ENCODE measurements at places on chromosomes 7 and 10. TPM values are rescaled to one million over a fixed set of nuclear protein-coding genes. Genes with fewer than 3 reads are reported as not detected.

GRCh38 chr7:44112231-44112996 is 8.3 kb downstream of the AEBP1 start:
- no peaks in the 10 kb centered on the region for H3K27me3 ChIP-seq
- no peak overlapping the region for H3K4me3 ChIP-seq
- no peaks in the 10 kb centered on the region for H3K4me1 ChIP-seq

- no peak overlapping the region for H3K4me3 ChIP-seq
- no peak overlapping the region for H3K27ac ChIP-seq
- H3K27me3 ChIP-seq, result no peaks in the 10 kb centered on the region
- no peaks in the 10 kb centered on the region for H3K4me1 ChIP-seq
- no peaks in the 10 kb centered on the region for H3K36me3 ChIP-seq
- DNase-seq, result no peak
These were observed 96.9 kb upstream of the CCDC71L start for GRCh38 chr7:106757846-106758245.

DNA sequence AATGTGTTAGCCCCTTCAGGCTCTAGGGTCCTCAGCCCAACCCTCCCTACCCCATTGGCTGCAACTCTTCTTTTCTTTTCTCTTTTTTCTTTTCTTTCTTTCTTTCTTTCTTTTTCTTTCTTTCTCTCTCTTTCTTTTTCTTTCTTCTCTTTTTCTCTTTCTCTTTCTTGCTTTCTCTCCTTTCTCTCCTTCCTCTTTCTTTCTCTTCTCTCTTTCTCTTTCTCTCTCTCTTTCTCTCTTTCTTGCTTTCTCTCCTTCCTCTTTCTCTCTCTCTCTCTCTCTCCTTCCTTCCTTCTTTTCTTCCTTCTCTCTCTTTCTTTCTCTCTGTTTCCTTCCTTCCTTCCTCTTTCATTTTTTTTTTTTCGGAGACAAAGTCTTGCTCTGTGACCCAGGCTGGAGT is 458.9 kb downstream of the TYW1 start:
- no peak overlapping the region for H3K4me3 ChIP-seq
- H3K36me3 ChIP-seq, result no peaks in the 10 kb centered on the region
- no peaks in the 10 kb centered on the region for H3K4me1 ChIP-seq
- no peak overlapping the region for H3K27ac ChIP-seq
- no peaks in the 10 kb centered on the region for H3K27me3 ChIP-seq
- DNase-seq, result no peak

GRCh38 chr10:51097546-51097945 is 23.3 kb downstream of the PRKG1 start:
- H3K36me3 ChIP-seq, result no peaks in the 10 kb centered on the region
- H3K4me3 ChIP-seq, result no peak overlapping the region
- no peaks in the 10 kb centered on the region for H3K27me3 ChIP-seq
- peak overlapping the region; percentile 43 for H3K27ac ChIP-seq

DNA sequence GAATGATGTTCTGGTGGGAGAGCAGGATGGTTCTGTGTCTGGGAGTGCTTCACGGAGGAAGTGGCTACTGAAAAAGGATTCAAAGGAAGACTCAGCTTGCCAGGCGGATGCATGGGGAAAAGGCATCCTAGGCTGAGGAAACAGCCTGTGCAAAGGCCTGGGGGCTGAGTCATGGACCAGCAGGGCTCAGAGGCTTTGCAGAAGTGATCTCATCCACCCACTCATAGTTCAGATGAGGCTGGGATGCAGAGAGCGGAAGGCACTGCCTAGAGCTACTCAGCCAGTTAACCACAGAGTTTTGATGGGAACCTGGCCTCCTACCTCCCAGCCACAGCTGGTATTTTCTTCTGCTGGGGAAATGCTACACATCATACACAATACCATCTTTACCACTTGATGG is 15.8 kb upstream of the ADAMTS14 start:
- no peaks in the 10 kb centered on the region for H3K4me1 ChIP-seq
- no peaks in the 10 kb centered on the region for H3K27me3 ChIP-seq
- H3K36me3 ChIP-seq, result no peaks in the 10 kb centered on the region
- no peak overlapping the region for H3K27ac ChIP-seq
- DNase-seq, result peak; percentile 71

- no peaks in the 10 kb centered on the region for H3K4me1 ChIP-seq
- no peak overlapping the region for H3K4me3 ChIP-seq
- no peak for DNase-seq
- no peaks in the 10 kb centered on the region for H3K36me3 ChIP-seq
These were observed 225.8 kb upstream of the PHYHIPL start for GRCh38 chr10:58950618-58951017.

GRCh38 chr10:1128649-1129048 is 72.5 kb downstream of the WDR37 start:
- H3K4me3 ChIP-seq, result no peak overlapping the region
- H3K27me3 ChIP-seq, result no peaks in the 10 kb centered on the region
- no peak overlapping the region for H3K27ac ChIP-seq
- DNase-seq, result no peak
- H3K36me3 ChIP-seq, result no peaks in the 10 kb centered on the region
- no peaks in the 10 kb centered on the region for H3K4me1 ChIP-seq

The KAZALD1 gene
- total RNA-seq, result 17.6 TPM

The DEPP1 gene
- 254 TPM for total RNA-seq

The TMEM139 gene
- total RNA-seq, result 0.32 TPM

DNA sequence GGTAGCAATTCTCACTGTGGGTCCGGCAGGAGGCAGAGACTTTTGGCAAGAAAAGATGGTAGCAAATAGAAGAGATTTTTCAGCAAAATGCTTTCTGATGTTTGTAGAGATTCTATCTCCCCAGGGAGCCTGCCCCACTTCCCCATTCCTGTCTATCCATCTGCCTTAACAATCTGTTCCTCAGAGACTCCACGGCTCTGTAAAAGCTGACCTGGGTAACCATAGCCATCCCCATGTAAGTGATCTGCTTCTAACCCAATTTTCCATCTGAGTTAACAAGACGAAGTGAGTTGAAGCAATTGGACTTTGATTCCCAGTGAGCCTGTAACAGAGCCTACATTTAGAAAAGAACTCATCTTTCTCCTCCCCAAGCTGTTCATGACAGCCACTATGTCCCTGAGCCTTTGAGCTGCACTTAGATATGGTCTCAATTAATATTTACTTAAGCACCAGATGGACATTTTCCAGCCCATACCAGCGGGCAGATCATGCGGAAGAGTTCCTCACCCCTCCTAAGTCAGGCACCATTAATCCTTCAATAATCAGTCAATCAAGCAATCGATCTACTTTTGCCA is 896.1 kb downstream of the CCSER2 start:
- H3K4me1 ChIP-seq, result no peaks in the 10 kb centered on the region
- DNase-seq, result no peak
- H3K4me3 ChIP-seq, result no peak overlapping the region
- H3K27me3 ChIP-seq, result peaks cover 2% of the 10 kb centered on the region

The MALSU1 gene
- 43.4 TPM for total RNA-seq

The ST8SIA6 gene
- 2.4 TPM for total RNA-seq

DNA sequence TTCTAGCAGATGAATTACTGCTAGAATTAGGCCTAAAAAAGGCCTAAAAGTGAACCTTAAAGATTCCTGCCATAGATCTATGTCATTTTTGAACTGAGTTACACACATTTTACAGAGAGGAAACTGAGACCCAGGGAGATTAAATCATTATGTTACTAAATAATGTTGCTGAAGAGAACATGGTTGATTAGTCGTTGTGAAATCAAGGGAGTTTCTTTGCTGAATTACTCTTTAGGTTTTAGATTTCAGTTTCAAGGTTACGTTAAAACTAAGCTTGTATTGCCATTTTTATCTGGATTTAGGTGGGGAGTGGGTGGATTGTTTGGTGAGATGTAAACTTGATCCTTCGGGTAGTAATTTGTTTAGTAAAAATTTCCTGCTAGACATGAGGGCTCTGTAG is 21.3 kb downstream of the CDK14 start:
- H3K4me1 ChIP-seq, result no peaks in the 10 kb centered on the region
- H3K27ac ChIP-seq, result no peak overlapping the region
- no peak for DNase-seq
- H3K36me3 ChIP-seq, result no peaks in the 10 kb centered on the region
- no peak overlapping the region for H3K4me3 ChIP-seq
- H3K27me3 ChIP-seq, result no peaks in the 10 kb centered on the region

The STRA8 gene
- total RNA-seq, result not detected

DNA sequence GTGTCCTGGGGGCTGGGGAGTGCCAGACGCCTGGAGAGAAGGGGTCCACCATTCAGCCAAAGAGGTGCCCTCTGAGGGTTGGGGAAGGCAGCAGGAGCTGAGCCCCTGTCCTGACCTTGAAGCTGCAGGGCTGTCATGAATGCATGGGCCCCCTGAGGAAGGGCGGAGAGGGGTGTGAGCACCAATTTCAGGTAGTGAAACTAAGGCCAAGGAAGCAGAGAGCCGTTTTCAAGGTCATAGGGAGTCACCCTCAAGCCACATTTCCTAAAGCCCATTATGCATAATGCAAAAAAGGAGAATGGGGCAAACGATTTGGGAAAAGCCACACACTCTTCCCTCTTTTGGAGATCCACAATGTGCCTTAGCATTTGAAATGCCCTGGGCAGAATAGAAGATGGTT is 37.2 kb downstream of the FIGNL1 start:
- no peak for DNase-seq
- H3K4me1 ChIP-seq, result no peaks in the 10 kb centered on the region
- no peak overlapping the region for H3K27ac ChIP-seq
- no peak overlapping the region for H3K4me3 ChIP-seq
- no peaks in the 10 kb centered on the region for H3K27me3 ChIP-seq
- H3K36me3 ChIP-seq, result no peaks in the 10 kb centered on the region

The CRPPA gene
- 2.4 TPM for total RNA-seq

DNA sequence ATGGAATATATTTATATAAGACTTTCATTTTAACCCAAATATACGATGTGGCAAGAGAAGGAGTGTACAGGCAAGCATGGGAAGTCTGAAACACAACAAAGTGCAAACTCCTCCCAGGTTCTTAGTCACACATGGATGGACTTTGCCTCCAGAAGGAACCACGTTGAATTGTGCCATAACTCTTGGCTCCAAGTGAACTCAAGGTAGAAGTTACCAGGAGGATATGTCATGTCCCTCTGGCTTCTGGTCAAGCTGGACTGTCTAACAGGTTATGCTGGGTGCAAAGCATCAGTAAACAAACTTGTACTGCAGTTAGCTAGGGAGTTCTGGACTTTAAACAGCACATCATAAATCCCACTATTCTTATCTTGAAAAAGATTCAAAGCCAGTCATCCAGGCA is 328.3 kb upstream of the TEX47 start:
- H3K4me3 ChIP-seq, result no peak overlapping the region
- H3K36me3 ChIP-seq, result no peaks in the 10 kb centered on the region
- DNase-seq, result no peak
- no peak overlapping the region for H3K27ac ChIP-seq

The CPA1 gene
- total RNA-seq, result 3.6 TPM

- H3K36me3 ChIP-seq, result no peaks in the 10 kb centered on the region
- DNase-seq, result no peak
- no peak overlapping the region for H3K27ac ChIP-seq
- no peak overlapping the region for H3K4me3 ChIP-seq
- no peaks in the 10 kb centered on the region for H3K27me3 ChIP-seq
These were observed 302.5 kb downstream of the PHTF2 start for GRCh38 chr7:78101076-78101475.

GRCh38 chr10:1102416-1102815 is 46.2 kb downstream of the WDR37 start:
- H3K27me3 ChIP-seq, result no peaks in the 10 kb centered on the region
- no peak overlapping the region for H3K27ac ChIP-seq
- no peaks in the 10 kb centered on the region for H3K4me1 ChIP-seq
- no peaks in the 10 kb centered on the region for H3K36me3 ChIP-seq
- H3K4me3 ChIP-seq, result no peak overlapping the region

GRCh38 chr7:14321947-14322346 is 332.5 kb upstream of the ETV1 start:
- H3K4me1 ChIP-seq, result no peaks in the 10 kb centered on the region
- H3K36me3 ChIP-seq, result no peaks in the 10 kb centered on the region
- no peak for DNase-seq
- no peak overlapping the region for H3K4me3 ChIP-seq
- H3K27me3 ChIP-seq, result no peaks in the 10 kb centered on the region

DNA sequence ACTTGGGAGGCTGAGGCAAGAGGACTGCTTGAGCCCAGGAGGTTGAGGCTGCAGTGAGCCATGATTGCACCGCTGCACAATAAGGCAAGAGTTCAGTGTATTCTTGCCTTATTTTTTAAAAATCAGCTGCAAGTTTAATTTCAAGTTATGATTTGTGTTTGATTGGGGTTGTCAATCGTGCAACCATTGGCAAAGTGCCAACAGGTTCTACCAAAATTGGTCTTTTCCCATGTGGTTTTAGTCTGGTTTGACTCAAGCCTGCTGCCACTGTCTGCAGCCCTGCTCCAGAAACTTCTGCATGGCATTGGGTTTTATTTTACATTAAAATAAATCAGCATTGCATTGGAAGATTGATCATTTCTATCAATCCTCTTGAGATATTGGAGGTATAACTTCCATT is 72.7 kb downstream of the PTPRE start:
- no peaks in the 10 kb centered on the region for H3K36me3 ChIP-seq
- no peak for DNase-seq
- H3K4me1 ChIP-seq, result no peaks in the 10 kb centered on the region
- no peak overlapping the region for H3K27ac ChIP-seq

DNA sequence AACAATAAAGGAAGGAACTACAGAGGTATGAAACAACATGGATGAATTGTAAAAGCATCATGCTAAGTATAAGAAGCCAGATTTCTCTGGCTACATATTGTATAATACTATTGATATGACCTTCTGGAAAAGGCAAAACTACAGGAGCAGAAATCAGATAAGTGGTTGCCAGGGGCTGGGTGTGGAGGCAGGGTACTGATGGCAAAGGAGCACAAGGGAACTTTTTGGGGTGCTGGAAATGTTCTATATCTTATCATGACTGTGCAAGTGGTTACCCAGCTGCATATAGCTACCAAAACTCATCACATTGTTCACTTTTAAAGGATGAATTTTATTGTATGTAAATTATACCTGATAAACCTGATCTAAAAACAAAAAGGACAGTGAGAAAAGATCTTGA is 72.4 kb downstream of the SKAP2 start:
- H3K27me3 ChIP-seq, result no peaks in the 10 kb centered on the region
- no peak overlapping the region for H3K27ac ChIP-seq
- no peaks in the 10 kb centered on the region for H3K36me3 ChIP-seq
- no peak overlapping the region for H3K4me3 ChIP-seq
- H3K4me1 ChIP-seq, result no peaks in the 10 kb centered on the region

The PTPN20 gene
- 4.8 TPM for total RNA-seq

DNA sequence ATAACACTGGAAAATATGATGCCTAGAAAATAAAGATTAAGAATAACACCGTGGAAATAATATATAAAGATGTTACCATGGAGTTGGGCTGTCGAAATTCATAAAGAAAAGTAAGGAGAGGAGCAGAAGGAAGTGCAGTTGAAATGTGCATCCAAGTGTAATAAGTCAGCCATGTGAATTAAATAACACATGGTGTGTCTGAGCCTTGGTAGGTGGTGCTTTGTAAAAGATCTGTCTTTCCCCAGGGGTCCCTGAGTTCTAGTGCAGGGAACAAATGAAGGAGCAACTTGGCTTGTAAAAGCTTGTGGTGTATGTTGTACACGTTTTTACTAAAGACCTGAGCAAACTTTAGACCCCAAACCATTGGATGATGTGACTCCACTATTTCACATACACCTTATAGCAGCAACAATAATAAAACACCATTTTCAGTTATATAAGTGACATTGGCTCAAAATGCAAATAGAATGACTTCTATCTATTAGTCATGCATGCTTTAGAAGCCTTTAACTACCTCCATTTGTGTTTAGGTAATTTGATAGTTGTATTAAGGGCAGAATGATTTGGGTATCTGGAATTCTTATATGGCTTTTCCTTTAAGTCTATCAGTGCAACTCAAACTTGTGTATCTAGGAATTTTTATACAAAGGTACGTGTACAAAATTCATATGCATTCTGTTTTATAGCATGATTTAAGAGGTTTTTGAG is 11.3 kb downstream of the STARD3NL start:
- H3K4me1 ChIP-seq, result peaks cover 11% of the 10 kb centered on the region
- DNase-seq, result no peak
- no peak overlapping the region for H3K27ac ChIP-seq
- H3K36me3 ChIP-seq, result no peaks in the 10 kb centered on the region
- no peak overlapping the region for H3K4me3 ChIP-seq

The TMEM270 gene
- not detected for total RNA-seq
